Motor neuron (in vitro differentiated cells): ENCODE measurements at places on chromosomes 13 and 19.

DNA sequence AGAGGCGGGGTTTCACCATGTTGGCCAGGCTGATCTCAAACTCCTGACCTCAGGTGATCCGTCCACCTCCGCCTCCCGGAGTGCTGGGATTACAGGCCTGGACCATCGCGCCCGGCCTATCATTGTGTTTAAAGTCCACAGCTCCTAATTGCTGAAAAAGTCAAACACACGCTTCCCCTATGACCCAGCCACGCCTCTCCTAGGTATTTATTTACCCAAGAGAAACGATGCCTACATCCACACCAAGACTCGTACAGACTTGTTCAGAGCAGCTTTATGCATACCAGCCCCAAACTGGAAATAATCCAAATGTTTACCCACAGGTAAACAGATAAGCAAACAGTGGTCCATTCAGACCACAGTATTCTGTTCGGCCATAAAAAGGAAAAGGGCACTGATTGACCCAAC, 15.1 kb downstream of the ZNRF4 start:
- no peak for ATAC-seq

GRCh38 chr19:54302257-54302656, 10.7 kb downstream of the LILRA5 start:
- ATAC-seq: no peak

GRCh38 chr13:106296723-106297122, 238.7 kb downstream of the EFNB2 start:
- ATAC-seq: no peak

GRCh38 chr13:40261336-40261735, 405.1 kb downstream of the FOXO1 start:
- ATAC-seq: no peak

DNA sequence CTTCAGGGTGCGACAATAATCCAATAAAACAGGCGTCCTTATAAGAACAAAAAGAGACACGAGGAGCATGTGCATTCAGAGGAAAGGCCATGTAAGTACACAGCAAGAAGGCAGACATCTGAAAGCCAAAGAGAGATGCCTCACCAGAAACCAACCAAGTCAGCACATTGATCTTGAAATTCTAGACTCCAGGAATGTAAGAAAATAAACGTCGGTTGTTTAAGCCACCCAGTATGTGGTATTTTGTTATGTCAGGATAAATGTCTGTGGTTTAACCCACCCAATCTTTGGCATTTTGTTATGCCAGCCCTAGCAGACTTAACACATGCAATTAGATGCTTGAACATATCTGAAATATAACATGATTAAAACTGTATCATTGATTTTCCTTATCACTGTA, 452.0 kb downstream of the SLITRK6 start:
- no peak for ATAC-seq

- no peak for ATAC-seq
Observed at GRCh38 chr13:100483841-100484381, 104.7 kb downstream of the GGACT start.

GRCh38 chr13:107678075-107678689, 537.2 kb downstream of the LIG4 start:
- no peak for ATAC-seq

DNA sequence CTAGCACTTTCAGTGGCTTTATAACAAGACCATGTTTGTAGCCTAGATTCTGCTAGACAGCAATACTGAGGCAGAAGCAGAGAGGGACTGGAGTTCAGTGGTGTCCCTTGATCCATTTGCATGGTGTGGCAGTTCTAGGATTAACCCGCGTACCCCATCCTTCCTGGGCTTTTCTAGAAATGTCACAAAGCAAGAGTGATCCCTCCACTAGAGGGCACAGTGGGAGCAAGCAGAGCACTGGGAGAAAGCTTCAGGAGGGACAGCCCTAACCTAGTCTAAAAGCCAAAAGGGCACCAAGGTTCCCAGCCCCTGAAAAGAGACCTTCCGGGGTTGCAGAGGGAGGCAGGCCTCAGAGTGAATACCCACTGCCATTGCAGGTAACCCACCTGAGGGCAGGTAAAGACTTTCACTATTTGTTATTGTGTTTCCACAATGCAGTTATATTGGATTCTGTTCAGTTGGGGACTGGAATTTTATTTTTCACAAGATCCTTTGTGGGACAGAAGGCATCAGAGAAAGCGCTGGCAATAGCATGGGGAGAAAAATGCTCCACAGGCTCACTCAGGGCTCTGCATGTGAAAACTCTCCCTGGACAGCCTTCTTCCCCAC, 170.6 kb downstream of the FLT1 start:
- peak; percentile 90 for ATAC-seq

- ATAC-seq: no peak
Observed at GRCh38 chr19:41903193-41903953, 20.4 kb downstream of the ARHGEF1 start.

- ATAC-seq: peak; percentile 13
Observed at GRCh38 chr19:5352229-5352763, 11.7 kb upstream of the PTPRS start.

GRCh38 chr19:9431475-9431874, 3.9 kb downstream of the ZNF266 start:
- no peak for ATAC-seq

- ATAC-seq: no peak
Observed at GRCh38 chr13:24709186-24709913, 29.1 kb downstream of the ATP12A start.

DNA sequence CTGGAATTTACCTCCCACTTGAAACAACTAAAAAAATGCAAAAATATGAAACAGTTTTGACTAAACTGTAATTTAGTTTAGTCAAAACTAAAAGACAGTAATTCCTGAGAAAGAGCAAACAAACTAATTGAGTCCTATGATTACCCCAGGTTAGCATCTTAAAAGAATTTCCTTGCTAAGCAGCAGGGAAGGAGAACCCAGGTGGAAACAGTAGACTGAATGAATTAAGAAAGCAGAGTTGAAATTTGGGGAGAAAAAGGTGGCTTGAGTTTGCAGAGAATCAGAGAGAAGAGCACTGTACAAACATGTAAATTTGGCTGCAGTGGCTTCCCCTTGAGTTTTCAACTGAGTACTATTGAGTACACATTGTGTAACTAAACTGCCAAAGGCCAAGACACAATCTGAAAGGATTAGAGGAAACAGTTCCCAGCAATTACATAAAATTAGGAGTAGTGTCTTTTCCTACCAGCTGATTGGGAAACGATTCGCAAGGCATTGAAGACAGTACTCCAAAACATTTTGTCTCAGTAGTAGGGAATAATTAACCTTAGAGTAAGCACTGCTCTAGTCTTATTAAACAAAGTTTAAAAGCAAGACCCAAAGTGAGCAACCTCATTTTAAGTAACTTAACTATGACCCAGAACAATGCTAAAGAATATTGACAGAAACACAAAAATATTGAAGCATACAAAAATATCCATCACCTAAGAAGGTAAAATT, 820.5 kb downstream of the DACH1 start:
- no peak for ATAC-seq

- no peak for ATAC-seq
Observed at GRCh38 chr13:52156724-52157261, 2.6 kb downstream of the NEK3 start.

- ATAC-seq: peak; percentile 44
Observed at GRCh38 chr19:31351855-31352195, 2.6 kb upstream of the TSHZ3 start.

- peak; percentile 95 for ATAC-seq
Observed at GRCh38 chr19:43774103-43774939, 6.5 kb downstream of the KCNN4 start.

DNA sequence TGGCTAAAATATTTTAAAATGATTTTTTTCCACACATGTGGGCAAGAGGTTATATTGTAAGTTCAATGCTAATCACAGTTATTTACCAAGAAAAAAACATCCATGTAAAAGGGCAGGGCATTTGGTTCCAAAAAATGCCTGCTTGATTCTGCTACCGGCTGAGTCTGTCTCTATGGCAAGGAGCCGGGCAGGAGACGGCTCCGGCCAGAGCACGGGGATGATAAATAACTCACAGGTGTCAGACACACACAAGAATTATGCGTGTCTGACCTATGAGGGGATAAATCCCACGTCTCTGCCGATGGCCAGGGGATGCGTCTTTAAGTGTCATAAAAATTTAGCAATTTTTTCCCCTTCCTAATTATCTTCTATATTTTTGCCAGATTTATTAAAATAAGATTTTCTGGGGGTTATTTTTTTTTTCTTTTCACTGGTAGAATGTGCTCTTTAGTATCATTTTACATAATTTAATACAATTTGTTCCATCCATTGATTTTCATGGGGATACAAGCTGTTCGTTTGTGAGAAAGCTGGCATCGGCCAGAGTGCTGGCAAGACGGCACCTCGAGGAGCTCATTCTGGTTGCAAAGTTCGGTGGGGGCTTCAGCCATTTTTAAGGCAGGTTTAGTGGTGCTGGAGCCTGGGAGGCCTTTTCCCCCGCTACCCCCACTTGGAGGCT, 253.9 kb downstream of the ZNF536 start:
- no peak for ATAC-seq

DNA sequence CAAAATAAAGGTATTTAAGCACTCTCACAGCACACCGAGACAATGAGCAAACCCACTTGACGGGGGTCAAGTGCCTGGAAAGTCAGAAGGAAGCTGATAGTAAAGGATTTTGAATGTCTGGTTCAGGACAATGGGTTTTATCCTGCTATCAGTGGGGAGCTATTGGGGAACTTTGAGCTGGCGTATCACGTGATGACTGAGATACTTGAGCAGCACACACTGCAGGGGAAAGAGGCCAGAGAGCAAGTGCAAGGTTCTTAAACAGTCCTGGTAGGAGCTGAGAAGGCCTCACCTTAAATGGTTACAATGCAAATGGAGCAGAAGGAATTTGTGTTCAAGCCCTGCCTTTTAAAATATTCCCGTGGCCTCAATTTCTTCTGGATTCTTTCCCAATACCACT, 225.3 kb downstream of the LACC1 start:
- no peak for ATAC-seq

GRCh38 chr19:35601971-35602370, 10.6 kb upstream of the HAUS5 start:
- ATAC-seq: no peak

DNA sequence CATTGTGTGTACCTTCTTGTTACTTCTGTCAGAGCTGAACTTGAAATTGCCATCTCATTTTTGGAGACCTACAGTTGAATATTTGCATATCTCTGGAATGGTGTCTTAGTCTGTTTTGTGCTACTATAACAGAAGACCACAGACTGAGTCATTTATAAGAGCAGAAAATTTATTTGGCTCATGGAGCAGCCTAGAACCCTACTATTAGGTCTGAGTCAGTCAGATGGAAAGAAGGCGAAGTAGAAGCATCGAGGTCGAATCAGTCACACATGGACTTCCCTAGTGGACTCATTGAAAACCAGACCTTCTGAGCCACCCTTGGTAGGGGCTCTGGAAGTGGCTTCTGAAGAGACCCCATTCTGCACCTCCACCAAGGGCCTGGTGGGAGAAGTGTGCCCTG, 33.9 kb upstream of the TPT1 start:
- no peak for ATAC-seq

DNA sequence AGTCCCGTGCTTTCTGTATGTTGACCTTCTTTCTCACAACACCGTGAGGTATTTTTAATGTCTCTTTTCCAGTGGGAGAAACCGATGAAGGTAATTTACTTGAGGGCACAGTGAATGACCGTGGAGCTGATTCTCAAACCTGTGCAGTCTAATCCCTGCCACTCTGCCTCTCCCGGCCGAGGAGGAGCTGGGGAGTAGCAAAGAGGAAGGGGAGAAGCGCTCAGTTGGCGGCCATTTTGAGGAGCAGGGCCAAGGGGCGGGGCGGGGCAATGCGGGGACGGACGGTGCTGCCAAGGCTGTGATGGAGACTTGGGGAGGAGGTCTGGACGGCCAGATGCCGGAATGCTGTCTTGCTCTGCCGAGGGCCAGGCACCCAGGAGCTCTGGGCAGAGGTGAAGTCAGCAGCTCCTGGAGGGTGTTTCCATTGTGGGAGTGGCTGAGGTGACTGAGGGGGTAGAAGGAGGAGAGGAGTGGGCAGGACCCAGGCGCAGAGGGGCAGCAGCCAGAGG, 12.4 kb upstream of the RANBP3 start:
- peak; percentile 51 for ATAC-seq

DNA sequence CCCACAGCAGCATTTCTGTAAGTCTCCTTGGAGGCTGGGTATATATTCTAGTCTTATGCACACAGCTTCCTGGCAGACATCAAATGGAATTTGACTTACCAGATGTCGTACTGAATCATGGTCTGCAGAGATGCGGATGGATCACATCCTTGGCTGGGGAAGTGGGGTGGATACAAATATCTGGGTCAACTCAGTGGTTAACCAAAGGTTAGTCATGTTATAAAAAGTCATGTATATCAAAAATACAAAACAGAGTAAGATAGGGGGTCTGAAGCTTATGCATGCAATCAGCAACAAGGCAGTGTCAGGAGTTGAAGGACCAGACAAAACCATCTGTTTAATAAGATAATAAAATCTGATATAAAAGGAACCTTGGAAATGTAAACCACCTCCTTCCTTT, 61.9 kb downstream of the WASF3 start:
- ATAC-seq: no peak

DNA sequence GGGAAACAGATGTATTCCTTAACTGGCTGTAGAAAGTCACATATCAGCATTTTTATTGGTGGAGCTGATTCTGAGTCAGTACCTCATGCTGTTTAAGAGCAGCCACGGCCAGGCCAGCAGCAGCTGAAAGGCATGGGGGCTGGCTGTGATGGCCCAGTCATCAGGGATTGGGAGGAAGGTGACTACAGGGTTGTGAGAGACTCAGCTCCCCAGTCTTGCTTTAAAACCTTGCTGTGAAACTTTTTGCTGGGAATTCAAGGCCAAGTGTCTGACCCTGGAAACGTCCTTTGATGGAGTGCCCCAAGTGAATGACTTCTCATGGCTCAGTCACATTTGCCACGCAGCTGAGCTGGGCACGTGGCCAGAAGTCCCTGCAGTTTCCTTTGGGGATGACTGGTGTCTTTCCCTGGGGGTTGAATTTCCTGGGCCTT, 39.1 kb upstream of the RNF113B start:
- peak; percentile 69 for ATAC-seq

DNA sequence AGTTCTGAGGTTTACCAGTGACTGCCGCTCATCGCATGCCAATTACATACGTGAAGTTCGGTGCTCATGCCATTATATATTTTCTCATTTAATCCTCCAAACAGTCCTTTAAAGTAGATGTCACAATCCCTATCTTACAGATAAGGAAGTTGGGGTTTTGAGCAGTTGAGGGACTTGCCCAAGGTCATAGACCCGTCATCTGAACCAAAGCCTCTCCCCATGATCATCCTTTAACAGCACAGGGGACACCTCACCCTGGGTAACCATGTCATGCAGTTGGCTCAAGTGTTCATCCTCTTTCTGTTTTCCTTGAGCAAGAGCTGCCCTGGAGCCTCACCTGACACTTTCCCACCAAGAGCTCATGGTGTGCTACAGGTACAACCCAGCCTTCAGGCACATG, 69.1 kb downstream of the HSPH1 start:
- no peak for ATAC-seq

DNA sequence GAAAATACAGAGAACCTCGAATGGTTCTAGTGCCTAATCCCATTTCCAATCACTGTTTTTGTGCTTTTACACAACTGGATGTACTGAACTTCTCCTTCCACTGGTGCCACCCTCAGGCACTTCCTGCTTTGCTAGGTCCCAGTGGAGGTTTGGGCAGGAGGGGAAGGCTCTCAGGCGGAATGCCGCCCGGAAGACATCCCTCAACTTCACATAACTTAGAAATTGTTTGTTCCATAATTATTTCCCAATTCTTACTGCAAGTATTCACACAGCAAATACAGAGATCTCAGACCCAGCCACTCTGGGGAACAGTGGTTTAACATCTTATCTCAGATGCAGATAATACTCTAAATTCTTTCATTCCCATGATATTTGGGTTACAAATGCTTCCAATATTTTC, 195.7 kb upstream of the IPO5 start:
- no peak for ATAC-seq

GRCh38 chr19:18321734-18322102, 1.2 kb downstream of the LSM4 start:
- ATAC-seq: no peak
